ENCODE measurements at places on chromosomes 5 and 9. TPM values are rescaled to one million over a fixed set of nuclear protein-coding genes. Genes with fewer than 3 reads are reported as not detected.

EGFLAM gene
- 1.1 TPM for total RNA-seq

STPG3 gene
- not detected for total RNA-seq

SMIM33 gene
- total RNA-seq: not detected

F12 gene
- total RNA-seq: 1.4 TPM

TRMO gene
- 10.6 TPM for total RNA-seq

ANKRD20A1 gene
- total RNA-seq: not detected

Data from mammary microvascular endothelial cell (primary cell).